Left ventricle myocardium inferior (tissue), 1 donor: ENCODE measurements at places on chromosomes 12 and 14.

- no peak for DNase-seq
These were observed 9.8 kb upstream of the SIX1 start for GRCh38 chr14:60658909-60659585.

GRCh38 chr12:130254461-130255276, 83.0 kb upstream of the PIWIL1 start:
- no peak for DNase-seq

DNA sequence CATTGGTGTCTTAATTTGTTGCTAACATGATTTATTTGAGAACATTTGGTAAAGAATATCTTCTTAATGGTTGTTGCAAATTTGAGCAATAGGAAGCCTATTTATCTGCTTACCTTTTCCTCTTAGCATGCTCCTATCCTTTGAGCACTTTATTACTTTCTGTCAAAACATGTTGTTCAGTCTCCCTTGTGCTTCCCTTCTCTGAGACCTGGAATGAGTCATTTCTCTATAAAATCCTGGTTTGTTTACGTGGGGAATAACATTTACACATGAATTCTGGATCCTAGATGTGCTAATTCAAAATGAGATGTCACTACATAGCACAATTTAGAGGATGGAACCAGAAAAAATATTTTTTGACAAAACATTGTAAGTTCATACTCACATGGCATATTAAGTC, 844.0 kb upstream of the LRFN5 start:
- DNase-seq = no peak

DNA sequence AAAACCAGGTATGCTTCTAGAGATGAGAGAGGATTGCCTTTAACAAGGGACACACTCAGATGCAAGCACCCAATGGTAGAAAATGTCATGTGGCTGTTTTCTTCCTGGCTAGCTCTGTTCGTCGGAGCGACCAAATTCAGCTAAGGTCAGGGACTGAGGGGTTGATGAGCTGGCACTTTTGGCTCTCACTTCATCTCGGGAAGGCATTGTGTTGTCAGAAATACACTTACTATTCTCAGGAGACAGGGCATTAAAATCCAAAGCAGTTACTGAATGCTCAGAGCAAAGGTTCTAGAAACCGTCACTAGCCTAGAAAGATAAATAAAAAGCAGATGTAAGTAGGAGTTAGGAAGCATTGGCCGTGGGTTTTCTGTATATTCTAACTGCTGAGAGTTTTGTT, 275.7 kb upstream of the SSTR1 start:
- no peak for DNase-seq

- DNase-seq = no peak
These were observed 22.9 kb downstream of the KCNA1 start for GRCh38 chr12:4932576-4932975.

GRCh38 chr14:49992901-49993339, 100.0 kb downstream of the ARF6 start:
- DNase-seq = no peak

DNA sequence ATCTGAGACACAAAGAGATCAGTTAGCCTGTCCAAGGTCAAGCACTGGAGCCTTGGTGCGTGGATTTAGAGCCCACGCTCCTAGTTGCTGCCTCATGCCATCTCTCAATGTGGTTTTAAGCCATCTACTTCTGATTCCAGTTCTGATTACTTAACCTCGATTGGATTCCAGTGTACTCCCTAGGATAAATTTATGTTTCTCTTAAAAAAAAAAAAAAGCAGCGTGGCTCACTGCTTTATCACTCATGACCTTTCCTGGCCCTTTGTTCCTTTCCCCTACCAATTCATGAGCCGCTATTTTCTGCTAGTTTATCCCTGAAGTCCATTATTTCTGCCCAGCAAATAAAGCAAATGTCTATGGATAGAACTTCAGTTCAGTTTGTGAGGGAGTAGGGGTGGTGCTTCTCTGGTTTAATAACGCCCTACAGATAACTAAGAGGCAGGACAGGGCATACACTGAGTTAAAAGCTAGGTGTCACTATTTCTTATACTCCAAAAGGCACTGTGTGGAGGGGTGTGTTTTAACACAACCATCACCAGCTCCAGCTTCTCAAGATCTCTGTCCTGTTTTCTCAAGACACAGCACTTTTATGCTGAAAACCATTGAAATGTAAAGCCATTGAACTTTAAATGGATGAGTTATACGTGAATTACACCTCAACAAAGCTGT, 9.8 kb upstream of the PARP11 start:
- DNase-seq = no peak

- peak; percentile 45 for DNase-seq
These were observed 187.4 kb downstream of the TTC7B start for GRCh38 chr14:90628825-90629224.

- DNase-seq = no peak
These were observed 4.7 kb upstream of the CCER1 start for GRCh38 chr12:90959538-90960139.

DNA sequence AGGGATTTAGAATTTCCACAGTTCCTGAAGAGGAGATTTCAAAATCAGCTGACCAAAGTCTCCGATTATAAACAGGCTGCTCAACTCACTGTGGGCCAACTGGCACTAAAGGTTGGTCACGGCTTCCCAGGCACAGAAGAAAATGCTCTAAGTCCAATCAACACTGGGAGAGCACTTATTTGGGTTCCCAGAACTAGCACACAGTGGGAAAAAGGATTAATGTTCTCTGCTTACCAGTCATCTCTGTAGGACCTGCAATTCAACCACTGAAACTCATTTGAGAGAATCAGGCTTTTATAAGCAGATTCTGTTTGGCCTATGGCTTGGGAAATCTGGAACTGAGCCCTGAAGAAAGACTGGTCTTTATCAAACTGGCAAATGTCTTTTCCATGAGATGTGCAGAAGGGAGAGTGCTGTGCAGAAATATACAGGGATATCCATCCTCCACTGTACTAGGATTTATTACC, 49.4 kb downstream of the ABCC9 start:
- peak; percentile 60 for DNase-seq

GRCh38 chr12:6335451-6336078, 6.3 kb downstream of the TNFRSF1A start:
- peak; percentile 72 for DNase-seq

DNA sequence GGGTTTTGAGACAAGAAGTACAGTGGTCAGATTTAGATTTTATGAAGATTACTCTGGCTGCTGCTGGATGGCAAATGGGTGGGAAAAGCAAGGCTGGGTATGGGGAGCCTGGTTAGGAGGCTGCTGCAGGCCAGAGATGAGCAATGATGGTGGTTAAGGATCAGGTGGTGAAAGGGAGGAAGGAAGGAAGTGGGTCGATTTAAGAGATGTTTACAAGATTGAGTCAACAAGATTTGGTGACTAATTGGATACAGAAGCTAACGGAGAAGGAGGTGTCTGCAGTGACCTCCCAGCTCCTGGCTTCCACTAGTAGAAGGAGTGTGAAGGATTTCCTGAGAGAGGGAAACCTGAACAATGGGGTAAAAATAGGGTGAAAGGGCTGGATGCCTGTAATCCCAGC, 18.7 kb downstream of the NOS1 start:
- no peak for DNase-seq

GRCh38 chr12:113232840-113233585, 11.7 kb downstream of the TPCN1 start:
- peak; percentile 52 for DNase-seq

GRCh38 chr12:26014085-26014484, 55.6 kb downstream of the RASSF8 start:
- no peak for DNase-seq

DNA sequence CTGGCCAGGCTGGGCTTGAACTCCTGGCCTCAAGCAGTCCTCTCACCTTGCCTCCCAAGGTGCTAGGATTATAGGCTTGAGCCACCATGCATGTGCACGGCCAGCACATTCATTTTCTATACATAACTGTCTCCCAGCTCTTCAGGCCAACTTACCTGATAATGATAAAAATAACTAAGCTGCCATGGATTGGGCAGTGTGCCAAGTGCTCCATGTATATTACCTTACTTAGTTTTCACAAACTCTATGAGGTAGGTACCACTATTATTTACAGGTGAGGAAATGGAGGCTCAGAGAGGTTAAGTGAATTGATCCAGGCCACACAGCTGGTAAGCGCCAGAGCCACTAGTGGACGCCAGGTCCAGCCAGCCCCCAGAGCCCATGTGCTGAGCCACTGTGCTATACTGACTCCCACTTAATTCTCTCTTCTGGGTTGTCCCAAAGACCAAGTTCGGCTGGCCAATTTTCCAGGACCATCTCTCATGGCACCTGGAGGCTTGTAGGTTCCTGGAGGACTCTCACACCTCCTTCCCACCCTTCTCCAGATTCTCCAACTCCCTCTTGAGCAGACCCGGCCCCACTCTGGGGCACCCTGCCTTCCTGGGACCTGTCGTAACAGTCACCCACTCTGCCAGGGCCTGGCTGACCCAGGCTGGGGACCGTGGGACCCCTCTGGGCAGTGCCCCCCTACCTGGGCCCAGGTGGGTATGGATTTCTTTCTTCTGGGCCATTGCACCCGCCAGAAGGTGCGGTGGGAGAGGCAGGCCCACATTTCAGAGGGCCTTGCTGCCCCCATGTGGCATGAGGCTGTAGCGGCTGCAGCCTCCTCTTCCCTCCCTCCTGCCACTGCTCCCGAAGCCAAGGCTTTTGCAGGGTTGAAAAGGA, 30.2 kb upstream of the CIPC start:
- DNase-seq = peak; percentile 63

DNA sequence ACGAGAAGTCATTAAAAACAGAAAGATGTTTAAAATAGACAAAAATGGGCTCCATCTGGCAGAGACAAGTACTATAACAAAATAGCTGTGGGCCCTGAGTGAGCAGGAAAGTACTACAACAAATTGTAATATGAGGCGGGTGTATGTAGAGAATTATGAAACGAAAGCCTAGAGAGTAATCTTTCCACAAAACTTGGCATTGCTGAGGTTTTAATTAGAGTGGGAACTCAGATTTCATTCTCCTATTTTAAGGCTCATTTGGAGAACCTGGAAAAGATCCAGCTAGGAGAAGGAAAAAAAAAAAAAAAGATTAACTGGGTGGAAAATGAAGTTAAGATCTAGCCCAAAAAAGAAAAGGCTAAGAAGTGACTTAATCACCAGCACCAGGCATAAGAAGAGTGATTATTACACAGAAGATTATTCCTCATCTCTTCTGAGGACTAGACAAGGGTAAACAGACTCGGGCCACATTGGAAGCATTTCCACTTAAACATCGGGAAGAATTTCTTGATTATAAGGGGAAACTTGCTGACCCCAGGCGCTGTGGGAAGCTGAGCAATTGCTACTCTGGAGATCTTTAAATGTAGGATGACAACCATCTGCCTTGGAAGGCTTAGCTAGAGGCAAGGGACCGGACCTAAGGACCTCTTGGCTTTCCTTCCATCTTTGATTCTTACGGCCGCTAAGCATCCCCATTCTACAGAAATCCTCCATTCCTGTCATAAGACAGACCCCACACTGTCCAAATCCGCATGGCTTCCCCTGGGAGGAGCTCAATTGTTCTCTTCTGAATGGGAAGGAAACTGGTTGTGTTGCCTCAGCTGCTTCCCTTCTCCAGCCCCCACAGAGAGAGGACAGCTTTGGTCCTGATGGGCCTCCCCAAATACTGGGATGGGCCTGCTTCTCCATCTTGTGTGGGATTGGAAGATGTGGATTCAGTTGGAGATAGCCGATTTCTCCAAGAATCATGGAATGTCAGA, 40.6 kb downstream of the IGF1 start:
- no peak for DNase-seq

DNA sequence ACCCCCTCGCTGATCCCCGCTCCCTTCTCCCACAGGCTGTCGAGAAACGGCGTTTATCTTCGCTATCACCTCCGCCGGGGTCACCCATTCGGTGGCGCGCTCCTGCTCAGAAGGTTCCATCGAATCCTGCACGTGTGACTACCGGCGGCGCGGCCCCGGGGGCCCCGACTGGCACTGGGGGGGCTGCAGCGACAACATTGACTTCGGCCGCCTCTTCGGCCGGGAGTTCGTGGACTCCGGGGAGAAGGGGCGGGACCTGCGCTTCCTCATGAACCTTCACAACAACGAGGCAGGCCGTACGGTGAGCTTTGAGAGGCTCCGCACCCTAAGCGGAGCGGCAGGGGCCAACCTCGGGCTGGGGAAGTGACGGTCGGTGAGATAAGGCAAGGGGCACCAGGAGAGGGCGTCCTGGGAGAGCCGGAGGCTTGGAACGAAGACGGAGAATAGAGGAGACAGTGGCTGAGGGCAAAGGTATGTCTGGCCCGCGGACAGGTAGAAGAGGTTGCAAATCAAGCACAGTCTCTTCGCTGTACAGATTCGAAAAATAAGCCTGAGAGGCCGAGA, 2.3 kb downstream of the WNT1 start:
- no peak for DNase-seq

DNA sequence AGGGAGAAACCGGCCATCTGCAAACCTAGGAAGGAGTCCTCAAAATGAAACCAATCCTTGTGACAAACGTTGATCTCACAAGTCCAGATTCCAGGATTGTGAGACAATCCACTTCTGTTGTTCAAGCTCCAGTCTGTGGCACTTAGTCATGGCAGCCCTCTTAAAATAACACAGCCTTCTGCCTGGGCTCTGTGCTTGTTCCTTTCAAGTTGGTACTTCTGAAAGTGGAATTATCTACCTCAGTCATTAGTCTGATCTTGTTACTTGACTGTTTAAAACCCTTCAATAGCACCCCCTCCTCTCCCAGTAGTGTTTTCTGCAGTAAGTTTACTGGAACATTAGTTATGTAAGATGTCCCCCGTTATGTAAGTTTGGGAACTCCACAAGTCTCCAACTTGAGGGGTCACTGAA, 111.0 kb upstream of the HIF1A start:
- DNase-seq = no peak

DNA sequence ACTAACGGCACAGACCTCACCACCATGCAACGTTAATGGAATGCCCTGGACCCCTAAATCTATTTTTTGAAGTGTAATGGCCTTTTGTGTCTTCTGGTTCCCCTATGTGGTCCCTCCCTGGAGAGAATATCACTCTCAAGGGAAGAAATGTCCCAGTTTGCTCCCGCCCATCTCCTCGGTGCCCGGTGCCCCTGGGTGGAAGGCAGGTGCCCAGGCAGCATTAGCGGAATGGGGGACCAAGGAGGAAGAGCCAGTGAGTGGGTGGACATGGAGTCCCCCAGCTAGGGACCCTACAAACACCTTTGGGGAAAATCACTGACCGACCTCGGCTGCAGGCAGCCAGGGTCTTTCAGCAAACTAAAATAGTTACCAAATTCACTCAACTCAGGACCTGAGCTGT, 212.1 kb upstream of the RTL1 start:
- DNase-seq = no peak

- no peak for DNase-seq
These were observed 21.5 kb downstream of the PPTC7 start for GRCh38 chr12:110561471-110562201.

DNA sequence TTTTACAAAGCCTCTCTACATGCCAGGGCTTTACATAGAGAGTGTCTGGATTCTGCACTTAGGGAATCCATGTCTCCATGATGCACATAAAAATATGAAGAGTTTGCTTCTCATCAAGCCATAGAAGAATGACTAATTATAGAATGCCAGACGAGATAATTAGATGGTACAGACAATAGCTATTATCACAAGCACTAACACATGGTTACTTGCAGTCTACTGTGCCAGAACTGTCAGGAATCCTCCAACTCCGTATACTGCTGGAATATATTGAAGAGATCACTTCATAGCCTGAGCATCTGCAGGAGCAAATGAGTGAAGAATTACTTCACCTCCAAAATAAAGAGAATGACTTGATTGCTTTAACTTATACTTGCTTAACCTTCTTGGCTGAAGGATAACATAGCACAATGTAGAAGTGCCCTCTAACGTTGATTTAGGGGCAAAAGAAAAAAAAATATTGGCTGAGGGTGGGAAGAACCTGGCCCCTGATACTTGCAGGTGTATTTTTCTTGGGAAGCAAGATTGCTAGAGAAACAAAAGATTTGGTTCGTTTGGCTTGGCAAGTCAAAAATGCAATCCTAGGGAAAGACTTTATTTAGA, 272.8 kb upstream of the FAR2 start:
- DNase-seq = no peak
